HuH-7.5 (cell line): ENCODE measurements at places on chromosomes 16 and 17.

- DNase-seq, result no peak
These were observed 19.9 kb upstream of the MTMR4 start for GRCh38 chr17:58534331-58534730.

DNA sequence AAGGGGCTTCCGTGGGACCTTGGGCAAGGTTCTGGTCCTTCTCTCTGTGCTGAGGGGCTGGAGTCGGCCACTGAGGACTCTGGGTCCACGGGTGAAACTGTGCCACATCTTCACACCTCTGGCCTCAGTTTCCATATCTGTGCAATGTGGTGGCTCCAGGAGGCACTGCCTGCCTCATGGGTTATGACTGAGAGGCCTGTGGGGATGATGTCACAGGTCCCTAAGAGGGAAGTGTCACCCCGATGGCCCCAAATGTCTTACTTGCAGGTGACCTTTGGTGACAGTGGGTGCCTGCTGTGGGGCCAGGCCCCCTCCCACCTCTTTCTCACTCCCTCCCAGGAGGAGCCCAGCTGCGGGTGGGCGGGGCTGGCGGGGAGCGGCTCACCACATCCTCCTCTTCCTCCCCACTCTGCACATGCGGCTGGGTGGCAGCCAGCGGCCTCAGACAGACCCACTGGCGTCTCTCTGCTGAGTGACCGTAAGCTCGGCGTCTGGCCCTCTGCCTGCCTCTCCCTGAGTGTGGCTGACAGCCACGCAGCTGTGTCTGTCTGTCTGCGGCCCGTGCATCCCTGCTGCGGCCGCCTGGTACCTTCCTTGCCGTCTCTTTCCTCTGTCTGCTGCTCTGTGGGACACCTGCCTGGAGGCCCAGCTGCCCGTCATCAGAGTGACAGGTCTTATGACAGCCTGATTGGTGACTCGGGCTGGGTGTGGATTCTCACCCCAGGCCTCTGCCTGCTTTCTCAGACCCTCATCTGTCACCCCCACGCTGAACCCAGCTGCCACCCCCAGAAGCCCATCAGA is at the start of gene IL21R:
Gene IL21R, plus strand, starts transcription at position 407 of the 801 bp plus-strand sequence. CDS start 27,898 bp downstream, outside the sequence.
- DNase-seq, result no peak

- DNase-seq, result no peak
These were observed 32.6 kb upstream of the KIFC3 start for GRCh38 chr16:57834936-57835335.

GRCh38 chr16:48441106-48441505 is 55.9 kb upstream of the SIAH1 start:
- DNase-seq, result no peak

- no peak for DNase-seq
These were observed 10.3 kb downstream of the KNOP1 start for GRCh38 chr16:19707569-19708295.

DNA sequence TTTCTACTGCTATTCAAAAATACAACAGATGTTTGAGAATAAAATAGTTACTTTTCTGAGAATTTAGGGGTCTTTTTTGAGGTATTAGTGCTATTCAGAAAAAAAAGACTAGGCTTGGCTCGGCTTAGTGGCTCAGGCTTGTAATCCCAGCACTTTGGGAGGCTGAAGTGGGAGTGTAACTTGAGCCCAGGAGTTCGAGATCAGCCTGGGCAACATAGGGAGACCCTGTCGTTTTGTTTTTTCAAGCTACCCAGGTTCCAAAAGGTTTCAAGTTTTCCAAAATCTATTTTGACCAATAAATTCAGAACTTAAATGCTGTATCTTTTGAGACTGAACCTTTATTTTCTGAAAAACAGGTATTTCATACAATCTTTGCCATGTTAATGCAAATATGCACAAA is 3.2 kb upstream of the ARL6IP1 start:
- no peak for DNase-seq

DNA sequence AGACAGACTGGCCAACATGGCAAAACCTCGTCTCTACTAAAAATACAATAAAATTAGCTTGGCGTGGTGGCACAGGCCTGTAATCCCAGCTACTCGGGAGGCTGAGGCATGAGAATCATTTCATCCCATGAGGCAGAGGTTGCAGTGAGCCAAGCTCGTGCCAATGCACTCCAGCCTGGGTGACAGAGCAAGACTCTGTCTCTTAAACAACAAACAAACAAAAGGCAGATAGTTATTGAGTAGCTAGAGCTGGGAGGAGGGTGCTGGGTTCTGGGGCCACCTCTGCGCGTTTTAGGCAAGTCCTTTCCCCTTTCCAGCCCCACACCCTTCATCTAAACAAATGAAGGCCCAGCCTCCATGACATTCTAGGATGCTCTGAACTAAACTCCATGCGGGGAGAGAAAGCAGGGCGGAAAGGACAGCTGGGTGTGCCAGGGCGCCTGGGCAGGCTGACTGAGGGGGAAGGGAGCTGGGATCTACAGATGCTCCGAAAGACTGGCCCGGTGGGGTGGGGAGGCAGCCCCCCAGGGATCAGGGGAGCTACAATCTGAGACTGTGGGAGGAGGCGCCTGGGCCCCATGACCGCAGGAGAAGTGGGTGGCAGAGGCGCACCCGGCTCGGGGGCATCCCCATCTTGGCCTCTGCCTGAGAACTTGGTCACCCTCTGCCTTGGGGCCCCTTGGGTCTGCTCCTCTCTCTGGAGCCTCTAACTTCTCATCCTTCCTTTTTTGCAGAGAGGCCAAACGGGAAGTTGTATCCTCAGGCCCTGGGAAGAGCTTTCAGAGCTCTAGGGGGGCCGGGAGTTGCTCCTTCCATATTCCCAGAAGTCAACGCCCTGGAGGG is 910 bp downstream of the ITGAL start:
- no peak for DNase-seq

DNA sequence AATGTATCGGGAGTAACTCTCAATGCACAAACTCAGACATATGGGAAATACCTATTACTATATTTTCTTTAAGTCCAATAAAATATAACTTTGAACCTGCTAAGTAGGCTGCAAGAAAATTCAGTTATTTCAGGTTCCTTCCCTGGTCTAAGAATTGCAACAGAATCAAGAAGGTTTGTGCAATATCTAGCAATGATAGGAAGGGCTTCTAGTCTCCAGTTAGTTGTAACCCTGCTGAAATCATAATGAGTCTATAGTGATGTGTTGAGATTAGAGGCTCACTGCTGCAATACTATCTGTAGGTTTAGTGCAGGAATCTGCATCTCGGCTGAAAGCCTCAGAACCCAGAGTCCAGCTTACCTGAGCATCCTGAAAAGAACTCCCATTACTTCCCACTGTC is 110.5 kb downstream of the PMP22 start:
- DNase-seq, result no peak

DNA sequence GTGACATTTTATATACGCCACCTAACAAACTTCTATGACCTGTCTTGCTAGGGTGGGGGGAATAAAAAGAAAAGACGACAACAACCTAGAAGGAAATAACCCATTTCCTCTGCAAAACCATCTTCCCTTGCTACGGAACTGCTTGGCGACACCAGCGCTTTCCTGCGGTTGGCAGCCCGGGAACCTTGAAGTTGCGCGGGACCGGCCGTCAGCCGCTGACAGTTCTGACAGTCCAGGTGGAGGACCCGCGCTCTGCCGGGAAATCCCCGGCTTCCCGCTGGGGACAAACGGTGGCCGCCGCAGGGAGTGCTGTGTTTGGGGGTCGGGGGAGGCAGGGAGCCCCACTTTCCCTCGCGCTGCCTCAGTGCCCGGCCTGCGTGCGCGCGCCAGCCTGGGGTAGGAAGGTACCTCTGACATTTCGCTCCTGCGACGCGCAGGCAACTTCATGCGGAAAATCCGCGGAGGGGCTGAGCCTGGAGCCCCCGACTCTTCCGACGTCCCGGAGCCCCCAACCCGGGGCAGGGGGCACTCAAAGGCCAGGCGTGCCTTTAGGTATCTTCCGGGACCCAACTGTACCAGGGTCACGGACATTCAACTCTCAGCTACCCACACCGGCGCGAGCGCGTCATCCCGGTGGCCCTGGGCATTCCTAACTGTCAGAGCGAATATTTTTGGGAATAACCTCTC is 516 bp downstream of the SLC16A6 start:
- peak; percentile 59 for DNase-seq

GRCh38 chr17:40541060-40541872 is 24.0 kb downstream of the CCR7 start:
- DNase-seq, result no peak

DNA sequence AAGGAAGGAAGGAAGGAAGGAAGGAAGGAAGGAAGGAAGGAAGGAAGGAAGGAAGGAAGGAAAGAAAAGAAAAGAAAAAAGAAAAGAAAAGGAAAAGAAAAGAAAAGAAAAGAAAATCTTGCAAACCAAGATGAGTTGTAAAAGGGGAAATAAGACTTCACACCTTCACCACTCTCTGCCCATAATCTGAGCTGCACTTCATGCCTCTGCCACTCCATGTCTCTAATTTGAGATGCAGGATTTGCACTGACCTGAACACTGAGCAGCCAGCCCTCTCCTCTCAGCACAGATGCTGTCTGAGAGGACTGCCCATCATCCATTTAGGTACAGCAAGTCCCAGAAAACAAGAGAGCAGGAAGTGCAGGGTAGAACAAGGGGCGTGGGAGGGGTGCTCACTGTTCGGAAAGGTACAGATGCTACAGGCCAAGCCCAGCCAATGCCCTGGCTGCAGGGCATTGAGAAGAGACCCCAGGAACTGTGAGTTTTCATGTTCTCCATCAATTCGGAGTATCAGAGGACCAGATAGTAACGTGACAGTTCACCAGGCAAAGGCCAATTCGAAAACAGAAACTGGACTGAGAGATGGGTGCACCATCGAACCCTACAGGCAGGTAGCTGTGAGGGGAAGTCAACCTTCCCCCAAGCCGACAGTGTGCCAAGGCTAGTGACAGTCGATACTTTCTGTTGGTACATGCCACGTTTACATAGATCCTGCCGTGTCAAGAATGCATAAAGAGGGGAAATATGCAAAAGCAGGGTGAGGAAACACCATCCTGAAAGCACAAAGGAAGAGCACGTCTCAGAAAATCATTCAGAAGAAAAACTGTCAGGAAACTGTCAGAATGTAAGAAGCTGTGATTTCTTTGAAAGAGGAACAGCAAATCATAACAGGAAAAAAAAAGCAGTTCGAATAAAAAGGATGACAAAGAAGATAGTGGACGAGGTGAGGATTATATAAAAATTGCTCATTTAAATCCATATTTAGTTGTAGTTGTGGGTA is 142.0 kb upstream of the RCVRN start:
- DNase-seq, result no peak

DNA sequence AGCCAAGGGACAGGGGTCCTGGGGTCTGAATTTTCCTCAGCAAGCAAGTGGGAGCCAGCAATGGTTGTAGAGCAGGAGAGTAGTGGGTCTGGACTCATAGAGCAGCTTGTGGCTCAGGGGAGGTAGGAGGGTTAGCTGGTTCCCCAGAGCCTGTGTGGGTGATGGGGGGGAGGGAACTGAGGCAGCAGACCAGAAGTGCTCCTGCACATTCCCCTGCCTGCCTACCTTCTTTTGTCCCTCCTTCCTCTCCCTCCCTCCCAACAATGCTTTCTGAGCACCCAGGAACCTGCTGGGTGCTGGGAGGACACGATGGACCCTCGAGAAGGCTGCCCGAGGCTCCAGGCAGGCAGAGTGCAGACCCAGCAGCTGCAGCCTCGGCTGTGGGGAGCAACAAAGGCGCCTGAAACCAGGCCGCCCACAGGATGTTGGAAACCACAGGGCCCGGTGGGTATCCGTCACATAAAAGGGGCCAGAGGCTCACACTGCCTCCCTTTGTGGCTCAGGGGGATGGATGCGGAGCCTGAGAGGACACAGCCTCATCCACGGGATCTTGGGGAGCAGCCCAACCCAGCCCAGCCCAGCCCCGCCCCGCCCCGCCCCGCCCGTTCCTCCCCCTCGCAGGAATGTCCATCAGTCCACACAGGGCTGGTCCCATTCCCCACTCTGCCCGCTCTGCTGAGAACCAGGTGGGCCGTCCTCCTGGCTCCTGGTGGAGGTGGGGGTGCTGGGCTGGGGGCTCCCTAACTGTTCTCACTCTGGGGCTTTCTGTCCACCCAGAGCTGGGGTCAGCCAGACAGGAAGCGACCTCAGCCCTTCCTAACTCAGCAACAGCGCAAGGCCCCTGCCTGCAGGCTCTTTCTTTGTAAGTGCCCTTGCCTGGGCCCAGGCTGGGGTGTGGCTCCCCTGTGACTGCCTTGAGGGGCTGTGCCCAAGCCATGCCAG is 1.7 kb upstream of the NLRC3 start:
- DNase-seq, result no peak

GRCh38 chr17:63369233-63369632 is 76.9 kb downstream of the CYB561 start:
- DNase-seq, result no peak

GRCh38 chr17:73387746-73388577 is 76.2 kb upstream of the CDC42EP4 start:
- no peak for DNase-seq

GRCh38 chr16:67530013-67530939 is 1.6 kb downstream of the RIPOR1 start:
- peak; percentile 80 for DNase-seq

DNA sequence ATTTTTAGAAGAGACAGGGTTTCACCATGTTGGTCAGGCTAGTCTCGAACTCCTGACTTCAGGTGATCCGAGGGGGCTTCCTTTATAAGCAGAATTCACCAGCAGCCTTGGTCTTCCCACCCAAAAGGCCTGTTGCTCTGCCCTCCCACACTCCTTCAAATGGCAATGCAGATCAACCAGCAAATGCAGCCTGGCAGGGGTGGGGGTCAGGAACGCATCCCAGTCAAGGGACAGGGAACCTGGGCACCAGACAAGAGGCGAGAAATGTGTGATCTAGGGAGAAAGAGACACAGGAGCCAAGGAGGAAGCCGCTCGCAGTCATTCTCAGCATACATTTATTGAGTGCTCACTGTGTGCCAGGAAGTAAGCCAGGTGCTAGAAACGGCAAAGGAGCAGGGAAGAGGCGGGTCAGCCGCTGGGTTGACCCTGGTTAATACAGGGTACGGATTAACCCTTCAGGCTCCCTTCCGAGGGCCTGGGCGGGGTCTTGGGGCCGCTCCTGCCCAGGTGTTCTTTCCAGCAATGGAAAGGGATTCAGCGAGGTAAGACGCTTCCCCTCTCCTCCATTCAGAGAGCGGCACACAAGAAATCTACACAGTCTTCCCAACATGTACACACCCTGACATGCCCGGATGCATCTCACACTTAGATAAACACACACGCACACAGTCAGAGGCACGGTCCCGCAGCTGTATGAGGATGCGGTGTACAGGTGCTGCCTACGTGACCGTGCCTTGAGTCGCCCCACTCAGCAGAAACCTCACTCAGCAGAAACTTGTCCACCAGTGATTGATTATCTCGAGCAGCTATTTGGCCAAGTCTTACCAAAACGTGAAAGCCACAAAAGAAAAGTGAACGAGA is 6.6 kb upstream of the PITPNA start:
- DNase-seq, result no peak

DNA sequence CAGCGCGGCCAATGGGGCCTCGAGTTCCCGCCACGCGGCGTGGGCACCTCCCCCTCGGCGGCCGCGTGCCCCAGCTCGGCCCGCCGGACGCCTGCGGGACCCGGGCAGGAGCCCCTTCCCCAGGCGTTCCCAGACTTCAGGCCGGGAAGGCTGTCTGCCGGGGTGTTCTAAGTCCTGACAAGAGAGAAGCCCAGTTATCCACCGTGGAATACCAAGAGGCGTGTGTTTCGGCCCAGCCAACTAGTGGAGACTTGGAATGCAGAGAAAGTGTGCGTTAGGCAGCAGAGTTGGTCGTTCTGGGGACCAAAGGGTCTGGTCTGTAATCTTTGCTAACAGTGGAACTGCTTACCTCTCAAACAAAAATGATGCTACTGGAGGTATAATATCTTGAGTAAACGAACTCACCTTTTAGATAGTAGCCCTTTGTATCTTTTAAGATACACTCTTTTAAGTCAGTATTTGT is 251 bp upstream of the HSF5 start:
- DNase-seq, result no peak

GRCh38 chr17:21124086-21124485 is 2.7 kb upstream of the DHRS7B start:
- DNase-seq, result no peak

- no peak for DNase-seq
These were observed 1.9 kb upstream of the CAPN15 start for GRCh38 chr16:525520-526180.
